HS-5 (cell line): ENCODE measurements at places on chromosomes 6 and 20.

DNA sequence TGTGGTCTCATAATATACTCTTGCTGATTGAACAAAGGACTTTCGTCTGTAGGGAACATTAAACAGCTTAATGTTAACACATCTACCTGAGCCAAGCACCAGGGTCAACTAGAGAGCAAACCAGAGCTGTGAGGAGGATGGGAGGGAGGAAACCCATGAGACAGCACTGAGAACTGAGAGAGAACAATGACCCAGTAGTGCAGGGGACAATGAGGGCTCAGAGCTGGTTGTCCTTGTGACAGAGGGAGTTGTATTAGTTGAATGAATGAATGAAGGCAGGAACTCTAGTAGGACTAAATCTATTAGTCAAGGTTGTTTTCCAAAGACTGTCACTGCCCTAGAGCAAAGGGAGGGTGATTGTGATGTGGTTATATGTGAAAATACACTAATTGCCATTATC, 28.2 kb upstream of the GSTA4 start:
- DNase-seq = no peak

DNA sequence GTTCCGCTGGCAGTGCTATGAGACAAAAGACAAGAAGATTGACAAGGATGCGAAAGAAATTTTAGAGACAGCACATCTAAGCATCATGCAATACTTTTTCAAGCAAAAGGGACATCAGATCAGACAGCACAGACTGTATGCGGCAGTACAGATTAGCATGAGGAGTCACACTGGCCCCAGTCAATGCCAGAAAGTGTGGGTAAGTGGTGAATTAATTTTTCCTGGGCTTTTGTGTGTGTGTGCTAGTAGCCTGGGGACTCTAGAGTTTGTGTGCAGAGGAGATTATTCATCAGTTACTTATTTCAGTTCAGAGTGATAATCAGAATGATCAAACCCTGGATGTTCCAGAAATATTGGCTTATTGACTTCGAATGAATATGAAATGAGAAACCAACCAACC, 47.2 kb downstream of the LAMA4 start:
- no peak for DNase-seq

DNA sequence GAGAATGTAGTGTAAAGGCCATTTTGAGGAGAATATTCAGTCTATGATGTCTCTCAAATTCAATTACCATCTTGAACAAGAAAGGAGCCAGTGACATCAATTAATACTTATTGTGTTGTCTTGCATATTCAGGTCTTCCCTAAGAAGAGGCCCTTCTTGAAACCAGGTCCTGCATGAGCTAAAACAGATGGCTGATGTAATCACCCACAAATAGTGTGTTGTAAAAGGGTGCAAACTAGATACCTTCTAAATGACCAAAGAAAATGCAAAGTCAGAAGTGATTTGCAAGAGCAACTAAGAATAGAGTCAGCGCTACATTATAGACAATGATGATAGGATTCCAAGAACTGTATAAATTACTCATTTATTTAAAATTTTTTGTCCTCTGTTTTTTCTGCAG, 97.0 kb downstream of the BTBD3 start:
- no peak for DNase-seq

GRCh38 chr6:25553502-25553901, 98.5 kb upstream of the SCGN start:
- no peak for DNase-seq

DNA sequence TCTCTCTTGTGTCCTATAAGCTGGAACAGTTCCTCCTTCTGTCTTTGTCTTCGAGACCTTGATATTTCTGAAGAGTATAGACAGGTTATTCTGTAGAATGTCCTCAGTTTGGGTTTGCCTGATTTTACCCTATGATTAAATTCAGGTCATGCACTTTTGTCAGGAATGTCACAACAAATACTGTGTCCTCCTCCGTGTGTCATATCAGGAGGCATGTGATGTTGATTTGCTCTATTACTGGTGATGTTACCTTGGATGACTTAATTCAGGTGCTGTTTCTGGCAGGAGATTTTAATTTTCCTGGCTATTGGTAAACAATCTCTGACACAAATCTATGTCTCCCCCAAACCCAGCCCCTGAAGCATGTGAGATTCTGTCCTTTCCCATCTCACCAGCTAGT, 33.3 kb upstream of the CHMP4B start:
- DNase-seq = no peak

DNA sequence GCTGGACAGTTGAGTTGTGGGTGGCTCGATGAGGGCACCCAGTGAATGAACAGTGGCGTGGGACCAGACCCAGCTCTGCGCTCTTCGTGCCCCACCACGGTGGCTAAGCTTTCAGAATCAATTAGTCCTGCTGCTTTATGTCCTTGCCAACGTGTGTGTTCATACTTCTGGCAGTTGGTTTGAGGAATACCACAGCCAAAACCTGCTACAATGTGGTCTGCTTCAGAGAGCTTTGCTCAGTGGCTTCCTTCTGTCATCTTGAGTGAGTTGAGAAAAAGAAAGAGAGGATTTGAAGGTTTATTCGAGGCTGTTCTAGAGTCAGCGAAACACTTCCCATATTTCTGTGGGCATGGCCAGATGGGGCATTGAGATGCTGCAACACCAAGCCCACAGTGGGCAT, 39.5 kb upstream of the SLC22A2 start:
- no peak for DNase-seq

- DNase-seq = no peak
Observed at GRCh38 chr20:31842471-31843157, 2.8 kb downstream of the FOXS1 start.

DNA sequence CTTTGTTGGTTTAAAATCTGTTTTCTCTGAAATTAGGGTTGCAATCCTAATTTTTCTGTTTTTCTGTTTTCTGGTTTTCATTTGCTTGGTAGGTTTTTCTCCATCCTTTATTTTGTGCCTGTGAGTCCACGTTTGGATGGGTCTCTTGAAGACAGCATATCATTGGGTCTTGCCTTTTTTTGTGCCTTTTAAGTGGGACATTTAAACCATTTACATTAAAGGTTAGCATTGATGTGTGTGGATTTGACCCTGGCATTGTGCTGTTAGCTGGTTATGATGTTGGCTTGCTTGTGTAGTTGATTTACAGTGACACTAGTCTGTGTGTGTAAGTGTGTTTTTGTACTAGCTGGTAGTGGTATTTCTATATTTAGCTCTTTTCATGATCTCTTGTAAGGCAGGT, 28.0 kb upstream of the CST5 start:
- DNase-seq = no peak

DNA sequence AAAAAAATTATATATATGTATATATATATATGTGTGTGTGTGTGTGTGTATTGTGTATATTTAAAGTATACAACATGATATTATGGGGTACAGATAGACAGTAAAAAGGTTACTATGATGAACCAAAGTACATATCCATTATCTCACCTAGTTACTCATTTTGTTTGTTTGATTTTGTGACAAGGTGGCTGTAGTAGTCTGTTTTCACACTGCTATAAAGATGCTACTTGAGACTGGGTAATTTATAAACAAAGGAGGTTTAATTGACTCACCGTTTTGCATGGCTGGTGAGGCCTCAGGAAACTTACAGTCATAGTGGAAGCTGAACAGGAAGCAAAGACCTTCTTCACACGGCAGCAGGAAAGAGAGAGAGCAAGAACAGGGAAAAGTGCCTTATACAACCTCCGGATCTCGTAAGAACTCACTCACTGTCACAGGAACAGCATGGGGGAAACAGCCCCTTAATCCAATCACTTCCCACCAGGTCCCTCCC, 30.2 kb upstream of the DACT2 start:
- DNase-seq = no peak

DNA sequence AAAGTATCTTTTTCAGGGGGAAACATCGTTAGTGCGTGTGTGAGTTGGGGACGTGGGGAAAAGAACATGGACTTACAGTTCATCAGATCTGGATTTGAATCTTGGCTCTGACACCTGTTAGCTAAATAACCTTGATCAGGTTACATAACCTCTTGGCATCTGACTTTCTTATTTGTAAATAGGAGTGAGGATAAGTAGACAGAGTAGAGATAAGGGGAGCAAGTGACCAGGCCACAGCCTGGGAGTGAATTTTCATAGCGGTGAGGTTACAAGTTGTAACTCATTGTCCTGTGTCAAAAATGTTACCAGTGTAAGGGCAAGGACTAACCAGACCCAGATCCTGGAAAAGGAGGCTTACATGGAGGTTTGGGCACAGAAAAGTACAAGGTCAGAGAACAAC, 733.5 kb upstream of the MMS22L start:
- DNase-seq = no peak

GRCh38 chr6:84768442-84769174, 4.2 kb upstream of the TBX18 start:
- DNase-seq = no peak

- no peak for DNase-seq
Observed at GRCh38 chr6:94270091-94270948, 851.0 kb upstream of the EPHA7 start.

DNA sequence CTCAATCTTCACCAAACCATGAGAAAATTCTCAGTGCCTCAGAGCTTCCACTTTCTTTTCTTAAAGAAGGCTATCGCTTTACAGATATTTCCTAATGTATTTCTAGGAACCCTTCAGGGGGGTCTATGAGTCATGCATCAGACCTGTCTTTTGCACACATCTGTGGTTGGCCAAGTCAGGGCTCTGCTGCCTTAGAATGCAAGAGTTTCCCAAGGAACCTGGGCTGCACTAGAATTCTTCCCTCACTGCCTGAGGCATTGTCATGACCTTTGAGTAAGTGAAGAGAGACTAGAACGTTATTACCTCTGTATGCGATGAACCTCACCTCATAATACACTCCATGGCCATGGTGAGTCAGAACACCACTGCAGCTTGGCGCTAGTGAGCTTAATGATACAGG, 365.0 kb upstream of the ID4 start:
- peak; percentile 40 for DNase-seq

GRCh38 chr6:25965058-25965457, 2.5 kb downstream of the TRIM38 start:
- no peak for DNase-seq

DNA sequence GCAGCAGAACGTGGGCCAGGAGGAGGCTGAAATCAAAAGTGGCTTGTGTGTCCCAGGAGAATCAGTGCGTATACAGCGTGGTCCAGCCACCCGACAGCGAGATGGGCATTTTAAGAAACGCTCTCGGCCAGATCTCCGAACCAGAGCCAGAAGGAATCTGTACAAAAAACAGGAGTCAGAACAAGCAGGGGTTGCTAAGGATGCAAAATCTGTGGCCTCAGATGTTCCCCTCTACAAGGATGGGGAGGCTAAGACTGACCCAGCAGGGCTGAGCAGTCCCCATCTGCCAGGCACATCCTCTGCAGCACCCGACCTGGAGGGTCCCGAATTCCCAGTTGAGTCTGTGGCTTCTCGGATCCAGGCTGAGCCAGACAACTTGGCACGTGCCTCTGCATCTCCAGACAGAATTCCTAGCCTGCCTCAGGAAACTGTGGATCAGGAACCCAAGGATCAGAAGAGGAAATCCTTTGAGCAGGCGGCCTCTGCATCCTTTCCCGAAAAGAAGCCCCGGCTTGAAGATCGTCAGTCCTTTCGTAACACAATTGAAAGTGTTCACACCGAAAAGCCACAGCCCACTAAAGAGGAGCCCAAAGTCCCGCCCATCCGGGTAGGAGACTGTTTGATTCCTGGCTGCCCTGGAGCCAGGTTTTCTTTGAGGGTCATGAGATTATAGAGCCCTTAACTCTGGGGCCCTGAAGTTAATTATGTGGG, 75.3 kb downstream of the ASXL1 start:
- no peak for DNase-seq

GRCh38 chr6:29887330-29887818, 55.0 kb upstream of the HLA-A start:
- DNase-seq = no peak

- no peak for DNase-seq
Observed at GRCh38 chr6:334536-335510, 42.5 kb downstream of the DUSP22 start.

- DNase-seq = no peak
Observed at GRCh38 chr20:16311756-16312155, 261.5 kb downstream of the KIF16B start.

DNA sequence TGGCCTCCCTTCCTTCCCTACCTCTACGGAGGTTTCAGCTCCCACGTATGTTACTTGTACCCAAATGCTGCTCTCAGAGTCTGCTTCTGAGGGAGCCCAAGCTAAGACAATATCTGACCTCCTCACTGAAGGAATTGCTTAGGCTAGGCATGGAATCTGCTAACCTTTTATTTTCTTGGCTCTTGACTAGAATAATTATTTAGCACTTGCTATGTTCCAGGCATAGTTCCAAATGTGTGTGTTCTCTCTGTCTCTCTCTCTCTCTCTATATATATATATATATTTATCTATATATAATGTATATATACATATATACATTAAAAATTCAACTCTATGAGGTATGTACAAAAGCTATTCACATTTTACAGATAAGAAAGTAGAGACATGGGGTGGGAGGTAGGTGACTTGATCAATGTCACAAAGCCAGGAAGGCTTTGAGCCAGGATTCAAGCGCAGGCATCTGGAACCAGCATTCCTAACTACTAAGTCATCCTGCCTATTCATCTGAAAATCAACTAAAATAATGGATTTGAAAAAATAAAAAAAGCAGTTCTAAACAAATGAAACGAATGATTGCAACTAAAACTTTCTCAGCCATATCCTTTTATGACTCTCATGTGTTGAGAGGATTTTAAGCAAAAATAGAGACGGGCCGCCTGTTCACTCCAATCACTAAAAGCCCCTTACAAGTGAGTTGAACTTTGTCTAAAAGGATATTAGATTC, 189.7 kb upstream of the JAG1 start:
- peak; percentile 70 for DNase-seq

DNA sequence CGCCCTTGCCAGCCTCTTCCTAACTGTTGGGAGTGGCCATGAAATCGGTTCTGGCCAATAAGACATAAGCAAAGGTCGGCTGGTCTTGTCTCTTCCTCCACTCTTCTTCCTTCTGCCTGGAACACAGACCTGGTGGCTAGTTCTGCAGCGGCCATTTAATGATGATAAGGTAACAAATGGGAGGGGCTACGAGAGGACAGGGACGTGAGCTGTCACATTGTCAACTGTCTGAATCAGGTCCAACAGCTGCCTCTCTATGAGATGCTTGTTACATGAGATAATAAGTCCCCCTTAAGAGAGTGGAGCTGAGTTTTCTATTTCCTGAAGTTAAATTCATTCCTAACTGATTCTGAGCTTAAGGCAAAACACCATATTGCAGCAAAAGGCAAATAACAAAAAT, 12.5 kb upstream of the TMEM242 start:
- DNase-seq = no peak

GRCh38 chr6:5994234-5994998, 12.3 kb downstream of the NRN1 start:
- DNase-seq = no peak

DNA sequence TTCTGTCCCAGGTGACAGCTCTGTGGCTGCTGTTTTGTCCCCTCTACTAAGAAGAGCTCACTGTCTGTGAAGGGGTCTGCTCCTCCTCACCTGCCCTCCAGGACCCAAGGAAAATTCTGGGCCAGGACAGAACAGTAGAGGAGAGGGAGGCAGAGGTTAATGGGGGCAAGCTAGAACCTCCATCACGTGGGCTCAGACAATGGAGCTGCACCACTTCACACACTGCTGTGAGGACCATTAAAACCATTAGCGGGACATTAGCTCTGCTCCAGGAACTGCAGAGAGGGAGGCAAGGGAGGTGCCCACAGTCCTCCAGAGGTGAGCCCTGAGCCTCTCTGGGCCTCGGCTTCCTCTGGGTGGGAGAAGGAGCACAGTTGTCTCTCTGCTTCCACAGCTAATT, 78.4 kb downstream of the NOL4L start:
- no peak for DNase-seq
